ENCODE measurements at places on chromosomes 2 and 18. TPM values are rescaled to one million over a fixed set of nuclear protein-coding genes. Genes with fewer than 3 reads are reported as not detected.

Gene TCF23
- not detected for total RNA-seq

Gene RND3
- total RNA-seq, result 0.51 TPM

GRCh38 chr18:63244607-63245006 lies 75.0 kb downstream of the BCL2 start:
- no peaks in the 10 kb centered on the region for H3K4me1 ChIP-seq
- H3K36me3 ChIP-seq, result no peaks in the 10 kb centered on the region
- H3K27me3 ChIP-seq, result no peaks in the 10 kb centered on the region
- no peak overlapping the region for H3K27ac ChIP-seq

Gene SMARCAL1
- 21.8 TPM for total RNA-seq

DNA sequence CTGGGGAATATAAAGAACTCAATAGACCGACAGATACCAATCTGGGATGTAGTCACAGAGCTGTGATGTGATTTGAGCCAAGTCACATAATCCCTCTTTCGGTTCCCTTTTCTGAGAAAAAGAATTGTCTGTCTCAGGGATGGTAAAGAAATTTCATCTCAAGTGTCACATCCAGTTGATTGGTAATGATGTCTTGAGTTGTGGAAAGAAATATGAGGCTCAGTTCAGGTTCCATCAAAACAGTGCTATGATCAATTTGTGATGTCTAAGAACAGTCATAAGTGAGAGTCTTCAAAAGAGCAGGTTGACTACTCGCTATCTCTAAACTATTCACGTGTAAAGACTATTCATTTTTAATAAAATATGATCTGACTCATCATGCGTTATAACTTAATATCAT lies 223.3 kb downstream of the METTL4 start:
- no peaks in the 10 kb centered on the region for H3K4me1 ChIP-seq
- H3K4me3 ChIP-seq, result no peak overlapping the region
- no peak for DNase-seq
- H3K27ac ChIP-seq, result no peak overlapping the region
- no peaks in the 10 kb centered on the region for H3K27me3 ChIP-seq
